Upper lobe of right lung (tissue), 1 donor: ENCODE measurements at places on chromosomes 12 and 14. TPM values are rescaled to one million over a fixed set of nuclear protein-coding genes. Genes with fewer than 3 reads are reported as not detected.

GRCh38 chr12:563250-563781 is 99.9 kb downstream of the NINJ2 start:
- no peak for DNase-seq
- H3K4me3 ChIP-seq = no peak overlapping the region
- no peaks in the 10 kb centered on the region for H3K36me3 ChIP-seq
- peaks cover 8% of the 10 kb centered on the region for H3K4me1 ChIP-seq
- no peaks in the 10 kb centered on the region for H3K27me3 ChIP-seq
- H3K27ac ChIP-seq = peak overlapping the region; percentile 70

SLCO1B1 gene
- not detected for total RNA-seq

GARIN6 gene
- not detected for total RNA-seq

- H3K27ac ChIP-seq = peak overlapping the region; percentile 30
- DNase-seq = no peak
- H3K36me3 ChIP-seq = no peaks in the 10 kb centered on the region
Observed at GRCh38 chr14:105152794-105153241, 15.8 kb downstream of the JAG2 start.

RNF212B gene
- not detected for total RNA-seq

DNA sequence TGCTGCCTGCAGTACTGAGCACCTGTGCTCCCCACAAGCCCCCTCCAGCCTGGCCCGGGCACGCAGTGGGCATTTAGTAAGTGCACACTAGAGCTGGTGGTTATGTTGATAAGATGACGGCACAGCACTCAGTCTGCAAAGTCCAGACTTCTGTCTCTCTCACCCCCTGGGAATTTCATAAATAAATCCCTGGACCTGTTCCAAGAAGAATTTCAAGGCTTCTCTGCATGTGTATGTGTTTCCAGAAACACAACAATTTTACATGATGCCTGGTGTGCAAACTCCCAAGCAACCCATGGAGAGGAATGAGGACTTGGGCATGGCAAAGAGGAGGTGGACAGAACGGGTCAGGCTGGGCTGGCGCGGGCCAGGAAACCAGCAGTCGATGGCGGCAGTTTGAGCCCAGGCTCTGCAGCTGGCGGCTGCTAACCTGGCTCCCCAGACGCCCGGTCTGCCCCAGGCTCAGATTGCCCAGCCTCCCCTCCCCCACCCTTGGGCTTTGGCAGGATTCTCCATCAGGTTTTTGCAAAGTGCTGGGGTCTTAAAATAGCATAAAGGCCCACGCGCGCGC is 10.4 kb upstream of the ACVR1B start:
- no peak overlapping the region for H3K4me3 ChIP-seq
- DNase-seq = no peak
- H3K36me3 ChIP-seq = no peaks in the 10 kb centered on the region
- H3K4me1 ChIP-seq = peaks cover 7% of the 10 kb centered on the region

SMCO2 gene
- total RNA-seq = 0.38 TPM

DNA sequence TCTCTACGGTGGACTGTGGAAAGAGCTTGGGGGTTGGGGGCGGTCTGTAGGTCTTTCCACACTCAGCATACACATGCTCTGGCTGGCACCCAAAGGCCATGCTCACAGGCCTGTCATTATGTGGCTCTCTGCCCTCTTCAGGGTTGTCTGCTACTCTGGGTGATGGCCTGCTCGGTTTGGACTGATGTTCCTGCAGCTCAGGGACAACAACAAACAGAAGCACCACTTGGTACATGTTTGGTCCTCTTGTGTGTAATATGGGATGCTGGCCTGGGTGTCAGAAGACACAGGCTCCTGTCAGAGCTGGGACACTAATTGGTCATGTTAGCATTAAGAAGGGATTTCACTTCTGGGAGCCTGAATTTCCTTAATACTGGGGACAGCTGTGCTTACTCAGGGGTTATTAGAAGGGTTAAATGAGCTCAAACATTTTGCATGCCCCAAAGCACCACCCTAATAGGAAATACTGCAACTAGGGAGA is 32.7 kb upstream of the SELPLG start:
- no peak overlapping the region for H3K4me3 ChIP-seq
- no peak for DNase-seq
- H3K27me3 ChIP-seq = no peaks in the 10 kb centered on the region
- peak overlapping the region; percentile 39 for H3K27ac ChIP-seq
- H3K36me3 ChIP-seq = peaks cover 5% of the 10 kb centered on the region

KLRG1 gene
- total RNA-seq = 3.3 TPM

KRT73 gene
- total RNA-seq = 0.52 TPM

GRCh38 chr12:85923767-85924331 is 49.8 kb downstream of the NTS start:
- no peak overlapping the region for H3K27ac ChIP-seq
- no peaks in the 10 kb centered on the region for H3K36me3 ChIP-seq
- no peak overlapping the region for H3K4me3 ChIP-seq
- no peaks in the 10 kb centered on the region for H3K4me1 ChIP-seq
- DNase-seq = no peak
- H3K27me3 ChIP-seq = no peaks in the 10 kb centered on the region

DNA sequence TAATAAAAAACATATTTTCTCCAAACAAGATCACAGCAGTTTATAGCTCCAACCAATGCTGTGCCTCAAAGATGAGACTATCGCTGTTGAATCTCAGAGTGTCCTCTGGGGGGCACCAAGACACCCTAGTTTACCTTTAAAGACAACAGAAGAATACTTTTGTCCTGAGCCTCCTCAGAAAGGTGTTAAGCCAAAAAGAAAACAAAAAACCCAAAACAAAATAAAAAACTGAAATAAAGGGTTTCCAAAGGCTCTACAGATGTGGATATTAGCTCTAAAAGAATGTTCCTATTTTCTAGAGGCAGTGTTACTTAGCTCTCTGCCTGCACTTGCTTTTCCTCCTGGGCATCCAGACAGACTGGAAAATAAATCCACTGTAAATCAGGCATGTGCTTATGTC is 86.9 kb upstream of the TTC7B start:
- no peak overlapping the region for H3K4me3 ChIP-seq
- H3K4me1 ChIP-seq = no peaks in the 10 kb centered on the region
- no peaks in the 10 kb centered on the region for H3K27me3 ChIP-seq
- peaks cover 7% of the 10 kb centered on the region for H3K36me3 ChIP-seq
- no peak for DNase-seq

GRCh38 chr14:106294324-106294723 is 767.9 kb downstream of the TMEM121 start:
- H3K4me3 ChIP-seq = no peak overlapping the region
- DNase-seq = no peak
- no peaks in the 10 kb centered on the region for H3K36me3 ChIP-seq
- no peak overlapping the region for H3K27ac ChIP-seq

USP44 gene
- 14.9 TPM for total RNA-seq

FGF23 gene
- not detected for total RNA-seq

CISTR gene
- not detected for total RNA-seq

DNA sequence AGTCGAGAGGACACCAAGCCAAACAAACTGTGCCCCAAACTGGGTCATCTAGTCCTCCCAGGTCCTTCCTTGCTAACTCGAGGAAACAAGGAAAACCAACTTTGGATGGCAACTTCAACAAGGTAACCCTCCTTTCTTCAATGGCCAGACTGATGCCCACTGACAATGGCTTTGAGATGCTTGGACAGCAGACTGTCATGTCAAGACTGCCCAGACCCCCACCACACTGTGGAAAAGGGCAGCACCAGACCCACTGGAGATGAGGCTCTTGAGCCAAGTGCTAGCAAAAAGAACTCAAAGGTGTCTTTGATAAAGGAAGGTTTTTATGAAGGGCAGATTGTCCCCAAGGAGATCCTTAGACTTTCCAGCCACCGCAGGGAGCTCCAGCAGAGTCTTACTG is 9.0 kb upstream of the CDH24 start:
- H3K36me3 ChIP-seq = peaks cover 80% of the 10 kb centered on the region
- H3K4me1 ChIP-seq = peaks cover 27% of the 10 kb centered on the region
- no peak overlapping the region for H3K4me3 ChIP-seq
- DNase-seq = no peak

MIP gene
- total RNA-seq = not detected

GRCh38 chr14:59360923-59361794 is 104.0 kb downstream of the GPR135 start:
- H3K27me3 ChIP-seq = no peaks in the 10 kb centered on the region
- DNase-seq = peak; percentile 79
- H3K27ac ChIP-seq = peak overlapping the region; percentile 53
- no peak overlapping the region for H3K4me3 ChIP-seq
- peaks cover 18% of the 10 kb centered on the region for H3K36me3 ChIP-seq
- H3K4me1 ChIP-seq = peaks cover 48% of the 10 kb centered on the region

GRCh38 chr14:35565871-35566464 is 32.0 kb downstream of the INSM2 start:
- H3K4me3 ChIP-seq = no peak overlapping the region
- no peaks in the 10 kb centered on the region for H3K27me3 ChIP-seq
- no peak overlapping the region for H3K27ac ChIP-seq
- H3K4me1 ChIP-seq = no peaks in the 10 kb centered on the region
- DNase-seq = no peak
- no peaks in the 10 kb centered on the region for H3K36me3 ChIP-seq

SLC38A4 gene
- 1.9 TPM for total RNA-seq

SHMT2 gene
- 59.2 TPM for total RNA-seq

DNA sequence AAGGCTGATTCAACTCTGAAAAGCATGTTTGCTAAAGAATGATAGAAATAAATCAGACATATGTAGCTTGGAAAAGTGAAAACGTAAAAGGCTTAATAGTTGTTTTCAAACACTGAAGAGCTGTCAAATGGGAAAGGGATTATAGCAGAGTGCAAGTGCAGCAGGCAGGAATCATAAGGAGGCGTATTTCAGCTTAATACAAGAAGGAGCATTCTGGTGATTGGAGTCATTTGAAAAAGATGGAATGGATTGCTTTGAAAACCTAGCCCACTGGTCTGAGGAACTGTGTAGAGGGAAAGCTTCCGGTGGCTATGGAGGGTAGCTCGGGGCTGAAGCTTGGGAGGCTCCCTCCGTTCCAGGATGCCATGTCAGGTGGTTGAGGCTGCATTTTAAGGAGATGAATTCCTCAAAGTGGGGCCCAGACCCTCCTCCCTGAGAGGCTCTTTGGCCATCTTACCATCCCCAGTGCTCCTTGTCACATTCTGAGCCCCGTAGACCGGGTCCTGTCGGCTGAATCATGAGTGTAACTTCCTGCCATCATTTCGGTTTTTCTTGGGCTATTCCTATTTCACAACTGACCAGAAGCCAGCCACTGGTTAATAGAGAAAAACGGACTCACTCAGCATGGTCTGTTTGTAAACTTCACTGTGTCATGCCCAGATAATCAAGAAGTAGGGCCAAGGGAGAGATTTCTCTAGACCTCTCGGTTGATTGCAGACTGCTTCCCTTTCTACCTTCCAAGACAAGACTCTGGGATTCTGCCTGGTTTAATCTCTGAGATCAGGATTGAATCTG is 6.5 kb downstream of the WNT5B start:
- no peak overlapping the region for H3K27ac ChIP-seq
- peaks cover 7% of the 10 kb centered on the region for H3K4me1 ChIP-seq
- DNase-seq = no peak
- H3K27me3 ChIP-seq = peaks cover 7% of the 10 kb centered on the region
- no peak overlapping the region for H3K4me3 ChIP-seq
- no peaks in the 10 kb centered on the region for H3K36me3 ChIP-seq

DNA sequence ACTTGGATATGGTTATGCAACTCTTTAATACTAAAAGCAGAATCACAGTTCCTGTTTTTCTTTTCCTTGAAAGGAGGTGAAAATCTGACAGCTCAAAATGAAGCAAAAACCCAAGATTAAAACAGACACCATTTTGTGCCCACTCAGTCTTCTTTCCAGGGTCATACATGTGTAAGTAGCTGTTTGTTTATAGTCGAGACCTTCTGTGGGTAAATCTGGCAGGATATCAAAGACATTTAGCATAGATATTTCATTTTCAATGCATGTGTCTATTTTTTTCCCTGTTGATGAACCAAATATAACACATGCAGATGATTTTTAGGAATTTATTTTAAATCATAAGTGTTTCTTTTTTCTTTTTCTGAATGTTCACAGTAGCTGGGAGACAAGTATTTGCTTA is 398.8 kb downstream of the FOXG1 start:
- DNase-seq = no peak
- no peaks in the 10 kb centered on the region for H3K36me3 ChIP-seq
- H3K4me1 ChIP-seq = no peaks in the 10 kb centered on the region
- H3K27ac ChIP-seq = no peak overlapping the region
- H3K4me3 ChIP-seq = no peak overlapping the region

- no peak overlapping the region for H3K27ac ChIP-seq
- no peak for DNase-seq
- H3K27me3 ChIP-seq = no peaks in the 10 kb centered on the region
- no peaks in the 10 kb centered on the region for H3K4me1 ChIP-seq
- H3K4me3 ChIP-seq = no peak overlapping the region
Observed at GRCh38 chr14:95374239-95374997, 54.7 kb upstream of the CLMN start.

- H3K27ac ChIP-seq = no peak overlapping the region
- no peaks in the 10 kb centered on the region for H3K4me1 ChIP-seq
- H3K4me3 ChIP-seq = no peak overlapping the region
- peaks cover 30% of the 10 kb centered on the region for H3K36me3 ChIP-seq
- no peak for DNase-seq
Observed at GRCh38 chr12:68853396-68854077, 45.6 kb downstream of the MDM2 start.

DNA sequence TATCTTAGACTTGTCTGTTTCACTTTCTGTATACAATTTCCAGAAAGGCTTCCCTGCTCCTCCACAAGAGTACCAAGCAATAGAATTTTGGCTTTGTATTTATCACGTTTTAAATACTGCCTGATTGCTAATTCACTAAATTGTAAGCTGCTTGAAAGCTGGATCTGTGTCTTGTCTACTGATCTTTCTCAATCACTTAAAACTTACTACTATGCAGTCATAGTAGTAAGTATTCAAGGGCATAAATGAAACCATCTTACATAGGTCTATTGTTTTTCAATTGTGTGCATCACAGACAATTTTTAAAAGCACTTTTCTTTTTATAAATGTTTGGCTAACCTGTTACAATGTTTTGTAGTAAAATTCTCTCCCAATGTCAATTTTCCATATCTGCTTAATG is 1.2 kb upstream of the GLIPR1L2 start:
- peak overlapping the region; percentile 56 for H3K27ac ChIP-seq
- H3K4me3 ChIP-seq = peak overlapping the region; percentile 64
- no peaks in the 10 kb centered on the region for H3K36me3 ChIP-seq
- no peak for DNase-seq
- peaks cover 9% of the 10 kb centered on the region for H3K4me1 ChIP-seq

GRCh38 chr12:58764100-58764953 is 156.0 kb downstream of the LRIG3 start:
- no peak overlapping the region for H3K4me3 ChIP-seq
- H3K27ac ChIP-seq = no peak overlapping the region
- H3K4me1 ChIP-seq = no peaks in the 10 kb centered on the region
- no peaks in the 10 kb centered on the region for H3K36me3 ChIP-seq
- no peak for DNase-seq

CLEC2A gene
- not detected for total RNA-seq

- no peak overlapping the region for H3K4me3 ChIP-seq
- H3K27me3 ChIP-seq = no peaks in the 10 kb centered on the region
- H3K27ac ChIP-seq = no peak overlapping the region
- no peak for DNase-seq
Observed at GRCh38 chr12:107645630-107646333, 39.8 kb upstream of the PWP1 start.
